Activated B cell treated with CpG ODN at 0.5 μM for 24 hours (primary cell): ENCODE measurements at places on chromosomes 12 and 14. TPM values are rescaled to one million over a fixed set of nuclear protein-coding genes. Genes with fewer than 3 reads are reported as not detected.

Gene STRN3
- total RNA-seq = 27.2 and 31.0 TPM in 2 replicates

Gene LRFN5
- 0.11 TPM in 1 of 2 replicates, not detected in the other for total RNA-seq

GRCh38 chr12:89693639-89694202 lies 14.9 kb downstream of the ATP2B1 start:
- no peak overlapping the region for H3K4me3 ChIP-seq
- H3K27me3 ChIP-seq = no peaks in the 10 kb centered on the region
- peaks cover 91% of the 10 kb centered on the region for H3K4me1 ChIP-seq
- H3K36me3 ChIP-seq = peaks cover 30% of the 10 kb centered on the region
- no peak for DNase-seq

DNA sequence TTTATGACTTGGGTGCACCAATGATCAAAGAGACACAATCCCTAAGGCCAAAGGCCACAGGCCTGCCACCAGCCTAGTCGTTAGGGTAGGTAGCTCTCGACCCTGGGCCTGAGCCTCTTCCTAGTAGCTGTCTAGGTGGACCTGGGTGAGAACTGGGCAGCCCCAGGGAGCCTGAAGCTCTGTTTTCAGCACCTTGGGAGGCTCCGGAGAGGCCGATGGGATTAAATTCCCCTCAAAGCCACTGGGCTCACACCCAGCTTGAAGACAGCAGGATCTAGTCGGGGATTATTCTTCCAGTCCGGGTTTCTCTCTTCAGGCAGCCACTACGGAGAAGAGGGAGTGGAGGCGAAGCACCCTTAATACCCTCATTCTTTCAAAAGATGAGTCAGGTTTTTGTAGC lies 79.8 kb downstream of the TMEM260 start:
- no peaks in the 10 kb centered on the region for H3K36me3 ChIP-seq
- DNase-seq = no peak
- H3K4me1 ChIP-seq = no peaks in the 10 kb centered on the region
